ENCODE measurements at places on chromosomes 6 and 20. TPM values are rescaled to one million over a fixed set of nuclear protein-coding genes. Genes with fewer than 3 reads are reported as not detected.

Gene MACROD2
- total RNA-seq, result 0.14 TPM

- H3K36me3 ChIP-seq, result peaks cover 3% of the 10 kb centered on the region
- H3K27me3 ChIP-seq, result no peaks in the 10 kb centered on the region
- H3K27ac ChIP-seq, result no peak overlapping the region
- H3K4me3 ChIP-seq, result no peak overlapping the region
- no peak for DNase-seq
These were observed 70.2 kb downstream of the CEP57L1 start for GRCh38 chr6:109165392-109165974.

Gene ALDH5A1
- total RNA-seq, result 20.9 TPM

DNA sequence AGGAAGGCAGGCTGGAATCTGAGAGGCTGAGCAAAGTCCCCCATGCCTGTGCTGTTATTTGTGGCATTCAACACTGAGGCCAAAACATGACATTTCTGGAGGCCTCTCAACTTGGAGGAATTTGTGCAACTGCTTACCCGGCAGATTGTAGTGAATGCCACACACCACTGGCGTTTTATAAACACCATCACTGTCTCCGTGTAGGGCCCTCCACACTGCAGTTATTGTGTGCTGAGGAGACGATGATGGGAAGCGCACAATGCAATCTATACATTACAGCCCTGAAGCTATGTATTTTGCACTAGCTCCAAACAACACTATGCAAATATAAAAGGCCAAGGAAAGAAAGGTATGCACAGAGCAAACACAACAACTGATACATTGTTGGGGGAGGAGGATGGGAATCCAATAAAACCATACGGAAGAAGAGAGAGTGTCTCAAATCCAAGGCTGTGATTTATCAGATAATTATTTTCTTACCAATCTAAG is 106.5 kb downstream of the SMLR1 start:
- H3K4me1 ChIP-seq, result no peaks in the 10 kb centered on the region
- H3K27me3 ChIP-seq, result no peaks in the 10 kb centered on the region
- no peak overlapping the region for H3K4me3 ChIP-seq
- no peak overlapping the region for H3K27ac ChIP-seq
- DNase-seq, result no peak
- peaks cover 2% of the 10 kb centered on the region for H3K36me3 ChIP-seq

DNA sequence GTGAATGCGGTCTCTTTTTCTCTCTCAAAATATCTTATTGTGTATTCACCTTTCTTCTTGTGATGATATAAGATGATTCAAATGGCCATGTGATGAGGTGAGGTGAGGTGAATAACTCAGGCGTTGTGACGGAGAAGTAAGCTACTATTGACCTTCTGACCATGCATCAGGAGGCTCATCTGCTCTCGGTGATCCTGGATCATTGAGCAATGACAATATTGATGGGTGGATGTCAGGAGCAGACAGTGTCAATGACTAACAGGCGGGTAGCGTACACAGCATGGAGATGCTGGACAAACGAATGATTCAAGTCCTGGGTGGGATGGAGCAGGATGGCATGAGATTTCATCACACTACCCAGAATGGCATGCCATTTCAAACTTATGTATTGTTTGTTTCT is 119.6 kb downstream of the PXDC1 start:
- no peak overlapping the region for H3K27ac ChIP-seq
- no peak overlapping the region for H3K4me3 ChIP-seq
- H3K36me3 ChIP-seq, result no peaks in the 10 kb centered on the region
- DNase-seq, result no peak
- H3K4me1 ChIP-seq, result peaks cover 12% of the 10 kb centered on the region

DNA sequence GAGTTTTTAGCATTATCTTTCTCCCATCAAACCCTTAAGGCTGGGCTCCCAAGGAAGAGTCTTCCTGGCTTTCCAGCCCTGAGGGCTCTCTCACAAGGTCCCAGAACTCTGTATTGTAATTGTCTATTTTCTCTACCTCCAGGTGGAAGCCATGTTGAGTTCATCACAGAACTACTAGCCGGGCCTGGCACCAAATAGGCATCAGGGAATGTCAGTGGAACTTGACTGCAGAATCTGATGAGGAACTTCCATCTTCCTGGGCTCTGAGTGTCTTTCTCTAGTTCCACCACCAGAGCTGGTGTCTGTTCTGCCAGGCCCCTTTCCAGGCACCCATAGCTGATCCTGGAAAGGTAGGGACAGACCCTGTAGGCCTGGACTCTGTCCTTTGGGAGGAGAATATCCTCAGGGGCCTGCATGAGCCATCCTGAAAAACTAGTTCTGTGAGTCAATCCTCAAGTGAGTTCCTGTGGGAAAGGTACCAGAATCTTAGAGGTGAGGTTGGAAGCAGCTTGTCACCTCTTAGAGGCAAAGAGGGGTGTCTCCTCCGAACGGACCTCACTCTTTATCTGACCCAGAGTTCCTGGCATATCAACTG is 11.1 kb upstream of the TOP1 start:
- H3K27ac ChIP-seq, result no peak overlapping the region
- H3K27me3 ChIP-seq, result no peaks in the 10 kb centered on the region
- DNase-seq, result no peak
- H3K4me3 ChIP-seq, result no peak overlapping the region
- H3K36me3 ChIP-seq, result no peaks in the 10 kb centered on the region

DNA sequence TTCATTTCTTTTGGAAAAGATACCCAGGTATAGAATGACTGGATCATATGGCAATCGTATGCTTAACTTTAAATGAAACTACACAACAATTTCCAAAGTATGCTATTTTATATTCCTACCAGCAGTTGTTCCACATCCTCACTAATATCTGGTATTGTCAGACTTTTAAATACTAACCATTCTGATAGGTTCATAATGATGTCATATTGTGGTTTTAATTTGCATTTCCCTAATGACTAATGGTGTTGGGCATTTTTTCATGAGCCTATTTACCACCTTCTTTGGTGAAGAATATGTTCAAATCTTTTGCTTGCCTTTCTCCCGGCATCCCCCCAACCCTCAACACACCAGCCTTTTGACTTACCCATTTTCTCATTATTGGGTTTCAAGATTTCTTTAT is 96.2 kb upstream of the HMGN3 start:
- no peak overlapping the region for H3K4me3 ChIP-seq
- H3K27ac ChIP-seq, result no peak overlapping the region
- no peaks in the 10 kb centered on the region for H3K36me3 ChIP-seq

DNA sequence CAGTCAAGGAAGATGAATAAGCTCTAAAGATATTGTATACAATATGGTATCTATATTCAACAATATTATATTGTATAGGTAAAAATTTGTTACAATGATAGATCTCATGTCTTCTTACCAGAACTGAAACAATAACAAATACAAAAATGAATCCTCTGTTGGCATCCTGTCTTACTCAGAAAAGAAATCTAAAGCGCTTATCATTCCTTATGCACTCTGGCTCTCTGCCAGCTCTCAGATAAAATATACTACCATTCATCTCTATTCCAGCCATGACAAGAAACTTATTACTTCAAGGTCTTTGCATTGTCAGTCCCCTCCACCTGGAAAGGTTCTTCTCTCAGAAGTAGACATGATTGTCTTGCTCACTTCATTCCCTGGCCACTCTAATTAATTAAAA is 138.6 kb downstream of the THEMIS start:
- H3K36me3 ChIP-seq, result peaks cover 33% of the 10 kb centered on the region
- H3K4me3 ChIP-seq, result no peak overlapping the region
- H3K27me3 ChIP-seq, result no peaks in the 10 kb centered on the region

DNA sequence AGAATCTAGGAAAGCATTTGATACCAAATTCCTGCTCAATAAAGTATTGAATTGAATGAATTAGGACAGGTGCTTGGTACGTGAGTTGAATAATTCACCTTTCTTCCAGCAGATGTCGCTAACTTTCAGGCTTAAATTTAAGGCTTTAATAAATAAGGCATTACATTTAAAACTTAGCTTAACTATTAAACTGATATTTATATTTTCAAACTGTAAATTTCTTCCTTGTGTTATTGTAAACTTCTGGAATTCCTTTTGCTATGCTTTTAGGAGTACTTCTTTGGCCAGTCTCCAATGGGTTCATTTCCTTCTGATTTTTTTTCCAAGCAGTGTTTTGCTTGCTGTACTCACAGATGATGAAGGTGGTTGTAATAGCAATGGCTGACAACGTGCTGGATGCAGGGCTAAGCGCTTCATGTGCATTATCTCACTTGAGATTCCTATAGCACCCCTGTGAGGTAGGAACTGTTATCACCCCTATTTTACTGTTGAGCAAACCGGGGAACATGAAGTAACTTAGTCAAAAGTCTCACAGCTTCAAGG is 71.3 kb upstream of the SLC2A12 start:
- no peak overlapping the region for H3K4me3 ChIP-seq
- no peaks in the 10 kb centered on the region for H3K4me1 ChIP-seq
- H3K27ac ChIP-seq, result no peak overlapping the region
- H3K36me3 ChIP-seq, result no peaks in the 10 kb centered on the region

Gene HSPA1A
- total RNA-seq, result 24.8 TPM

DNA sequence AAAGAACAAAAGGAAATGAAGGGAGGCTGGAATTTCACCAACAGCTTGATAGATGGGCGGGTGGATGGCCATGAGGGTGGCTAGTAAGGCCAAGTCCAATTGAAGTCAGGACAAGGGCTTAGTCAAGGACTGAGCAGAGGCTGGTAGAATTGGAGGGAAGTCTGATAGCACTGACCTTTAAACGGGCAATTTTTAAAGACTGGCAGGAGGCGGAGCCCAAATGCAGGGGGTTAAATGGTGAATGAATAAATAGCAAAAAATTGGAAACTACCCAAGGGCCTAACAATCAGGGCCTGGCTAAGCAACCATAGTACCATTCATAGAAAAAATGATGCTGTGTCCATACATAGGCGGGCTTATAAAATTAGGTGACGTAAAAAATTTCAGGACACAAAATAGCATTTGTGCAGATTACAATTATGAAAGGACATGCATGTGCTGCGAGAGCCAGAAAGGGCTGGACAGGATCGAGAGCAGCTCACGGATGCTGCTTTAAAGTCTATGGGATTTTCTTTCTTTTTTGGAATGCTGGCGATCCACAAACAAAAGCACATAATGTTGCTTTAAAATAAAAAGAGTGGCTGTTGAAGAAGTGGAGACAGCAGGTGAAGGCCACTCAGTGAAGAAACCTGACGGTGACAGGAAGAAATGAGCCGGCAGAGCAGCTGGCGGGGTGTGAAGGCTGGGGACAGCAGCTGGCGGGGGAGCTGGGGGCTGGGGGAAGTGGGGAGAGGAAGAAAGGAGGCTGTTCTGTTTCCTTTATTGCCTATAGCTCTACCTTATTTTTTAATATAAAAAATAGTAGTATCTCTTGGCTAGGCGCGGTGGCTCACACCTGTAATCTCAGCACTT is 42.8 kb upstream of the TAF8 start:
- H3K4me3 ChIP-seq, result peak overlapping the region; percentile 78
- no peaks in the 10 kb centered on the region for H3K27me3 ChIP-seq
- H3K4me1 ChIP-seq, result peaks cover 63% of the 10 kb centered on the region
- peaks cover 19% of the 10 kb centered on the region for H3K36me3 ChIP-seq
- DNase-seq, result peak; percentile 63

DNA sequence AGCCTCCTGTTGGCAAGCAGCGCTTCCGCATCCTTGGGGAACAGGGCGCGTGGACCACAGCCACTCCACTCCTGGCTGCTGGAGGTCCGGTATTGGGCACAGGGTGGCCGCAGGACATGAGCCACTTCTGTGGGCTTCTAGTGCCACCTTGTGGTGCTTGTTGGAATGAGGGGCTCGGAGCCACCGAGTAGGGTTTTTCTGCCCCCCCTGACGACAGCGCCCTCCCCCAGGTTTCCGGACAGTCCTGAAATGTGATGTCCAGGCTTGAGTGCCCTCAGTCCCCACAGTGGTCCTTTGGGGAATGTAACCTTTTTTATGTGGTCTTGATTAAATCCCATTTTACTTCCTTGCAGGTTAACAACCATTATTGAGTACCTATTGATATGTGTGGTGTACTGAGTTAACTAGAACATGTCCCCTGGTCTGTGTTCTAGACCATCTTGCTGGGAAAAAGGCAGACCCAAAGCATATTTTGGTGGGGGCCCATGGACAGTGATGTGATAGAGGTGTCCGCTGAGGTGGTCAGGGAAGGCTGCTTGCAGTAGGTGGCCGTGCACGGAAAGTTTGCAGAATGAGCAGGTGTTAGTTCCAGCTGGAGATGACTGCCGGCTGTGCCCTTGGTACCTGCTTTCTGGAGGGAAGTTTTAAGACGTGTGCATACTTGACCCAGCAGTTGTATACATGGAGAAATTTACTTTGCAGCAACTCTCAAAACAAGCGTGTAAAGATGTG is 70.0 kb downstream of the PTPN1 start:
- H3K4me1 ChIP-seq, result peaks cover 6% of the 10 kb centered on the region
- H3K27ac ChIP-seq, result no peak overlapping the region
- no peak overlapping the region for H3K4me3 ChIP-seq
- H3K27me3 ChIP-seq, result no peaks in the 10 kb centered on the region

- DNase-seq, result no peak
- H3K4me1 ChIP-seq, result no peaks in the 10 kb centered on the region
- peaks cover 31% of the 10 kb centered on the region for H3K36me3 ChIP-seq
- H3K27me3 ChIP-seq, result no peaks in the 10 kb centered on the region
- H3K4me3 ChIP-seq, result no peak overlapping the region
These were observed 52.9 kb downstream of the FBXL4 start for GRCh38 chr6:98894810-98895209.

GRCh38 chr20:2141600-2142575 is 40.3 kb downstream of the STK35 start:
- peaks cover 19% of the 10 kb centered on the region for H3K4me1 ChIP-seq
- no peaks in the 10 kb centered on the region for H3K27me3 ChIP-seq
- H3K36me3 ChIP-seq, result peaks cover 8% of the 10 kb centered on the region
- H3K27ac ChIP-seq, result no peak overlapping the region
- DNase-seq, result no peak

- no peak overlapping the region for H3K27ac ChIP-seq
- no peaks in the 10 kb centered on the region for H3K27me3 ChIP-seq
- H3K36me3 ChIP-seq, result peaks cover 11% of the 10 kb centered on the region
- DNase-seq, result no peak
- no peaks in the 10 kb centered on the region for H3K4me1 ChIP-seq
These were observed 10.6 kb downstream of the APCDD1L start for GRCh38 chr20:58504566-58504965.

DNA sequence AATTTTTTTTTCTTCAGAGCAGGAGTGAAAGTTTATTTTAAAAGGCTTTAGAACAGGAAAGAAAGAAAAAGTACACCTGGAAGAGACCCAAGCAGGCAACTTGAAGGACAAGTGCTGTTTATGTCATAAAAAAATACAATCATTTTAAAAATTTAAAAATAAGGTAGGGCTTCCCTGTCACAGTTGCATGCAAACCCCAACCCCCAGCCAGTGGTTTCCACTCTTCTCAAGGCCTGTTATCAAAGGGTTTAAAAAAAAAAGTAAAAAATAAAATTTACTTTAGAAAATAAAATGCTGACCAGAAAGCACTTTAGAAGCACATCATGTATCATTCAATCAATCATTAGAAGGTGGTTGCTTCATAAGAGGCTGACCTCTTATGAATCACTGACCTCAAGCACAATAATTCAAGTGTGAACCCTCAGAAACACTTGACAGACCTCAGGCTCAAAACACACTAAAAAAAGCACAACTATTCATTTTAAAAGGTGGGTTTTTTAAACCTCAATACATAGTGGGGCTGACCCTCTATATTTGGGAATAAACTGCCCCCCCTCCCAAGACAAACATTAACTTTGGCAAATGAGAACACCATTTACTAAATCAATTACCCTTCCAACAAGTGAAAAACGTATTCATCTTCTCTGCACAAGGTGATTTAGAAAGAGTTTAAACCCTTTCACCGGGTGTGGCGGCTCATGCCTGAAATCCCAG is 15.6 kb downstream of the ILRUN start:
- H3K27ac ChIP-seq, result peak overlapping the region; percentile 25
- peaks cover 10% of the 10 kb centered on the region for H3K36me3 ChIP-seq
- no peaks in the 10 kb centered on the region for H3K27me3 ChIP-seq
- DNase-seq, result no peak
- no peak overlapping the region for H3K4me3 ChIP-seq
- H3K4me1 ChIP-seq, result peaks cover 29% of the 10 kb centered on the region

Gene PTCHD4
- total RNA-seq, result not detected

Gene IL20RA
- total RNA-seq, result not detected

Gene HLA-DRB1
- 5.1 TPM for total RNA-seq

Measured in activated naive CD8-positive, alpha-beta T cell treated with anti-CD3 and anti-CD28 coated beads for 36 hours (primary cell).